Fibroblast of skin of left quadriceps (primary cell): ENCODE measurements at places on chromosomes 11 and 22.

GRCh38 chr11:40183073-40184064 lies 1276.1 kb downstream of the LRRC4C start:
- DNase-seq = no peak

GRCh38 chr11:67468456-67468758 lies 644 bp downstream of the TMEM134 start:
- no peak for DNase-seq

DNA sequence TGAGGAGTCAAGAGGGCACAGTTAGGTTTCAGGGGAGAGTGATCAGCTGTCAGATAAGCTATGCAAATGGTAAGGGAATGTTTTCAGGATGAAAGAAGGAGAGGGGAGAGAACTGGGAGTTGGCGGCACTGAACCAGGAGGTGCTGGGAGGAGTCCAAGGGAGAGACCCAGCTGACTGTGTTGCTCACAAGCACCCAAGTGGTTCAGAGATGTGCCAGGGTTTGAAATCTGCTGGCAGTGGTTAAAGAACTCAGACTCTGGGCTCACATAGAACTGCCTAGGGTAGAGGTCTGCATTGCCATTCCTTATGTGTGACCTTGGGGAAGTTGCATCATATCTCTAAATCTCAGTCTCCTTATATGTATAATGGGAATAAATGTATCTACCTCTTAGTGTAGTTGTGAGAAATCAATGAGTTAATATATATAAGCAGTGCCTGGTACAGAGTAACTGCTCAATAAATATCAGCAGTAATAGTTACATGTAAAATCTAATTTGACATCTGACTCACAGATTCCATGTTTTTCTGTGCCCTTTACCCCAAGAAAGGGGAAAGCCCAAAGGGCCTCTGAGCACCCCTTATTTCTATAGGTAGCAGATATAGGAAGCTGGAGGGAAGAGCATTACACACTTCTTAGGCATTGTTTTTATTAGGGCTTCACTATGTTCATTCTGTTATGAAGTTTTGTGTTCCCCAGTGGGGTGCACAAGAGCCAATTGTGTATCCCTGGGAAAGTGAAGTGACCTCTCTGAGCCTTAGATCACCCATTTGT lies 66.9 kb upstream of the SESN3 start:
- DNase-seq = no peak

DNA sequence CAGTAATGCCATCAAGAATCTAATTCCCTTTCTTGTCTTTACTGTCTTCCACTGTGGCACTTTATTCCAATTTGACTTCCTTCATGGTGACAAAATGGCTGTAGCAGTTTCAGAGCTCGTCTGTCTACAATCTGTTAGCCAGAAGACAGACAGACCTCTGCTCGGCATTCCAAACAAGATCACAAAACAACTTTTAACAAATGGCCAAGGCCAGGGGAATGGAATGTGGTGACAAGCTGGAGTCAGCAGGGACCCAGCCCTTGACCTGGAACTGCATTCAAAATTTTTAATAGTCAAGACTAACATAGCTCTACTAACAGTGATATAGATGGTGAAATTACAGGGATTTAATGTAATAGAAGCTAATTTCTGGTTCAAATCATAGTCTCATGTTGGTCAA lies 637.2 kb downstream of the ETS1 start:
- DNase-seq = no peak

GRCh38 chr22:30908051-30908461 lies 60.5 kb downstream of the MORC2 start:
- DNase-seq = no peak

DNA sequence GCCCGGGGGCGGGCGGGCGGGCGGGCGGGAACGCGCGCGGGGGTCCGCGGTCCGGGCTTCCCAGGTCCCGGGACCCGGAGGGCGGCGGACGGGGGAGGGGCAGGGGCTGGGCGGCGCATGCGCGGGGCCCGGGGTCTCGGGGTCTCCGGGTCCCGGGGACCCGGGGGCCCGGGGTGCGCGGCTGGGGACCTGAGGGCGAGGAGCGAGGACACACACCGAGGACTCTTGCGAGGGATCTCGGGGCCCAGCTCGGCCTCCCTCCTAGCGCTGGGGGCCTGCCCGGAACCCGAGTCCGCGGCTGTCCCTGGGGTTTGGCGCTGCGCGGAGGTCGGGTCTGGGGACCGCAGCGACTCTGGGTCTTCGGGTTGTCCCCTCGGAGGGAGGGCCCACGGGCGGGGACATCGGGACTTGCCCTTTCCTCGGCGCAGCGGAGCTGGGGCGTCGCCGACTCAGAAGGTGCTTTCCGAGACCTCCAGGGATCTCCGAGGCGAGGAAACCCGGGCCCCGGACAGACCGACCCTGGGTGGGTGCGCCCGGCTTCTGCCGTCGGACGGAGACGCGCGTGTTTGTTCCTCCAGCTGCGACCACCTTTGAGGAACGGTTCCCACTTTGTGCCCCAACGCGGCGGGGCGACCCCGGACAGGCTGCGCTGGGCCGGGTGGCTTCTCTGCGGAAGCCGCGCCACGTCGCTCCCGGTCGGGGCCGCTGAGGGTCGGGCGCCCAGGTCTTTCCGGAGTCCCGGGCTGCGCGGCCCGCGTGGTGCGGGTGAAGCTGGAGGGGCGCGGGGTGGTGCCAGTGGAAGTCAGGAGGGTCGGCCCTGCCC lies 540 bp downstream of the PPARA start:
- DNase-seq = no peak
